ENCODE measurements at places on chromosomes 16 and 17.

- DNase-seq = no peak
These were observed 9.7 kb downstream of the C16orf54 start for GRCh38 chr16:29736112-29736511.

- no peak for DNase-seq
These were observed 27.3 kb downstream of the TXNDC11 start for GRCh38 chr16:11715246-11715947.

DNA sequence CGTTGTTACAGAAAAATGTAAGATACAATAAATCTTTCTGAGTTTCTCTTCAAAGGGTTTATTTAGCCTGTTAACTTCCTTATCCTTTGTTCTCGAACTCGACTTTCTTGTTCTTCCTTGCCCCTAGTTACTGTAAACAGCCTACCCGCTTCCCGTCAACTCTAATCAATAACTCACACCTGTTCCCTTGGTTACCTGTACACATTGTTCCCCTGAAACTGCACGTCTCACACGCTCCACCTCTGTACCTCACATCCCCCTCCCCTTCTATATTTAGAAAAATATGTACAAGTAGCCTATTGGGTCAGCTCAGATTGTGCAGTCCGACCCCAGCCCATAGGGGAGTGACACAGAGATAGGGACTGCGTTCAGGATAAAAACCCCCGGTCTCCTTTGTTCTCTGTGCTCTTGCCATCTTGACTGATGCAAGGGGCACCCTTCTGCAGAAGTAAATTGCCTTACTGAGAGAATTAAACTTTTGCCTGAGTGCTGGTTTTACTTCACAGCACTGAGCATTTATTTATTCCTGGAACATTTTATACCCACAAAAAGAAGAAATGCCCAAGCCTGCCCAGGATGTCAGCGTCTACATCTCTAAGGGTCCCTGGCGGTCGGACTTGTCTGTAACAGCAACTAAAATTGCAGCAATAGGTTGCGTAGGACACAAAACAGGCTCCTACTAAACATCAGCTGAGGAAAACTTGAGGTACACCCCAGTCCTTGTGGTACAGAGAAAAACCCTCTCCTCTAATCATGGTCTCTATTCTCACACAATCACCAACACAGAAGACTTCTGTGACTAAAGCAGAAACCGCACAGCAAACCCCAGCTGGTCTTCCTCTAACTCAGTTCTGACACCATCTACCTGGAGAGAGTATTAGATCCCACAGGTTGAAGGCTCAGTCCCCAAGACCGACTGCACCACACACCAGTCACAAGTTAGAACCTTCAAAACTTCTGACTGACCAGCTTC, 11.3 kb downstream of the WDR45B start:
- DNase-seq = no peak

- DNase-seq = no peak
These were observed 55.2 kb upstream of the SREBF1 start for GRCh38 chr17:17892009-17892408.

DNA sequence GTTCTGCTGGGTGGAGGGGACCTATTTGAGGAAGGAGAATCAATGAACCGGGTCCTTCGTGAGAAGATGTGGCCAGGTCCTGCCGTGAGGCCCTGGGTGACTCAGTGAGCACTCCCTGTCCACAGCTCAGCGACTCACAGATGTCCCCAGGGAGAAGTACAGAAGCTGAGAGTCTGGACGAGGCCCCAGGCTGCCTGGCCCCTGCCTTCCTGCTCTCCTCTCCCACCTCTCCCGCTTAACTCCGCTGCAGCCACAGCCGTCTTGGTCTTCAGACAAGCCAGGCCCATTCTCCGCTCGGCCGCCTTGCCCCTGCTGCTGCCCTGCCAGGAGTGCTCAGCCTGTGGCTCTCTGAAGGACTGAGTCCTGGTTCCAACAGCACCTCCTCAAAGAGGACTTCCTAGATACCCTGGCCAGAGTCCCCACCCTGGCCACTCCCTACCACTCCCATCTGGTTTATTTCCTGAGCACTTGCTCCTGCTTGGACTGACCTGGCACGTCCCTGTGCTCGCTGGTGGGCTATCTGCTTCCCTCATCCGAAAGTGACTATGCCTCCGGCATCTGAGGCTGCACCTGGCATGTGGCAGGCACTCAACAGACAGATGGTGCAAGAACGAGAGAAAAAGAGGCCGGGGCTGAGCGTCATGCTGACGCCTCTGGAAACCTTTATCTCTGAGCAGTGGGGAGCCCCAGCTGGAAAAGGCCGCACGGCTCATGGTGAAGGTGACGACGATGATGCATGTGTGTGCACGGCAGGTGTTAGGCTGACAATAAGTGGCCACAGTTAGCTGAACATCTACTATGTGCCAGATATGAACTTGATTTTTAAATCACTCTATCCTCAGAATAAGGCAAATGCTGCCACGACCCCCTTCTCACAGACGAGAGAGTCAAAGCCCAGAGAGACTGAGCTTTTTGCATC, 9.2 kb upstream of the TNFRSF13B start:
- no peak for DNase-seq

DNA sequence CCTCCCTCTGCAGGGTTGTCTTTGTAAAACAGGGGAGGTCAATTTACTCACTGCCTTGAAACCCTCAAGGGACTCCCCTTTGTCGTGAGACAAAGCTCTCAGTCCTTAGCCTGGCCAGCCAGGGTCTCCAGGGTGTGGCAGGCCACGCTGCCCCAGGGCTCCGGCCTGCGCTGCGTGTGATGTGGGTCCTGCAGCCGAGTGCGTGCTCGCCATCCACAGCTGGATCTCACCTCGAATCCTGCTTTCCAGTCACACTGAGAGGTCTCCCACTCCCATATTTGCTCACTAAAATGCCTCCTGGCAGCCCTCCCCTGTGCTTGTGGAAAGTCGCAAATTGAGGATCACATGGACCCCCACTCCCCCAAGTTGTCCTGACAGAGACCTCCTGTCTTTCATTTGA, 10.0 kb upstream of the CLEC18C start:
- DNase-seq = no peak

- no peak for DNase-seq
These were observed 11.1 kb downstream of the ST3GAL2 start for GRCh38 chr16:70427786-70428177.

DNA sequence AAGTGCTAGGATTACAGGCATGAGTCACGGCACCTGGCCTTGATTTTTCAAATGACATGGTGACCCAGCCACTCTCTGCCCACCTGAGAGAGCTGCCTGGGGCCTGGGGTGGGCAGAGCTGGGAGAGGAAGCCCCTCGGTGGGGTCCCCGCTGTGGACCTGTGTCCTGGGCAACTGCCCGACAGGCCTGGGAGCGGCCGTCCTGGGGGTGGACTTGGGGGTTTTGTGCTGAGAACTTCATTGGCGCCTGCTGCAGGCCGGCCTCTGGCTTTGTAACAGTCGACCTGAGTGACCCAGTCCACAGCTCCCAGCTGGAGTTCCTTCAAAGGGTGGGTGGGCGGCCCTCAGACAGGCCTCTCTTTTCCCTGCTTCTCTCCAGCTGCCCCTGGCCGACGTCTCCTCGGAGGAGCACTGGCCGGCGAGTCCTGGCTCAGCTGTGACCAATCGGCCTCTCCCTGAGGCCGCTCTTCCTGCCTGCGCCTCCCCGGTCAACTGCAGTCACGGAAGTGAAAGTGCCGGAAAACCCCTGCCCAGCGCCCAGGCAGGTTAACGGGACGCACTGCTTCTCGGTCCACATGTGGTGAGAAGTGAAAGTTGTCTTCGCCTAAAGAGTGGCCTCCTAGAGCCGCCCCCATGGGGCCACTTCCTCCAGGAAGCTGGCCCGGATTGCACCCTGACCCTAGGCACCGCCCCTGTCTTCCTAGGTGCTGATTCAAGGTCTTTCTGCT, 5.5 kb downstream of the CBFA2T3 start:
- DNase-seq = no peak

DNA sequence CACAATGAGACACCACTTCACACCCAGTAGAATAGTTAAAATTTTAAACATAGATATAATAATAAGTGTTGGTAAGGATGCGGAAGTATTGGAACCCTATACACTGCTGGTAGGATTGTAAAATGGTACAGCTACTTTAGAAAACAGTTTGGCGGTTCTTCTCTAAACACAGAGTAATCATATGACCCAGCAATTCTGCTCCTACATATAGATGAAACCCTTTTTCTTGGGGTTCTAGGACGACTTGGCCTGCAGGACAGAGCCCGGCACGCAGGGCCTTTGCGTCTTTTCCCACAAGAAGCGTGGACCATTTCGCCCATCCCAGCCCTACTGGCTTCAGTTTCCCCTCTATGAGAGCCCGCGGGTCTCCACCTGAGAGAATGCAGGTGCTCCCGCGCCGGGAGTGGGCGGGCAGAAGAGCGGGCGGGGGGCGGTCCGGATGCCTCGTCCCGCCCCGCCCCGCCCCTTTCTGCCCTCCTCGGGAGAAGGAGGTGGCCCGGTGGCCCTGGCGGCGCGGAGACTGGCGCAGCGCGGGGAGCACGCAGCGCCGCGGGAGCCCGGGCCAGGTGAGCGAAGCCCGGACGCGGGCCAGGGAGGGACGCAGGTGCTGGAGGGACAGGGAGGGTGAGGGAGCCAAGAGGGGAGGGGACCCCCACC, at the start of gene SDR42E2:
TSS of gene SDR42E2 (plus strand) at position 508 of the 657 bp plus-strand sequence. CDS start 3,077 bp downstream, outside the sequence.
- no peak for DNase-seq

GRCh38 chr17:80967404-80967872, 24.2 kb upstream of the CHMP6 start:
- DNase-seq = no peak

DNA sequence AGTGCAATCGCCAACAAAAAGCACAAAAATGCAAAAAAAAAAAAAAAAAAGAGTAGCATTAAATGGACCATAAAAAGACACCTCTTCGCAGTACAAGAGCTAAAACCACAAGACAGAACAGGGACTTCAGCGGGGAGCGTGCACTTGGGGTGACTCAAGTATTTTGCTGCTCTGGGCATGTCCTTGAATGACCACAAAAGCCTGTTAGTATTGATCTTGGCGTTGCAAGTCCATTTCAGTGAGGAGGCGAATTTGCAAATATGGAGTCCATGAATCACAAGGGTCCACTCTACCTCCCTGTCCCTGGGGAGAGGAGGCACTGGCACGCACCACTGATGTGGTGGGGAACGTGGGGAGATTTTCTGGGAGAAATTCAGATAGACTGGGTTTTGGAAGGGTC, 78.9 kb downstream of the CNGB1 start:
- DNase-seq = no peak

GRCh38 chr17:59754552-59754951, 47.1 kb downstream of the VMP1 start:
- DNase-seq = no peak

DNA sequence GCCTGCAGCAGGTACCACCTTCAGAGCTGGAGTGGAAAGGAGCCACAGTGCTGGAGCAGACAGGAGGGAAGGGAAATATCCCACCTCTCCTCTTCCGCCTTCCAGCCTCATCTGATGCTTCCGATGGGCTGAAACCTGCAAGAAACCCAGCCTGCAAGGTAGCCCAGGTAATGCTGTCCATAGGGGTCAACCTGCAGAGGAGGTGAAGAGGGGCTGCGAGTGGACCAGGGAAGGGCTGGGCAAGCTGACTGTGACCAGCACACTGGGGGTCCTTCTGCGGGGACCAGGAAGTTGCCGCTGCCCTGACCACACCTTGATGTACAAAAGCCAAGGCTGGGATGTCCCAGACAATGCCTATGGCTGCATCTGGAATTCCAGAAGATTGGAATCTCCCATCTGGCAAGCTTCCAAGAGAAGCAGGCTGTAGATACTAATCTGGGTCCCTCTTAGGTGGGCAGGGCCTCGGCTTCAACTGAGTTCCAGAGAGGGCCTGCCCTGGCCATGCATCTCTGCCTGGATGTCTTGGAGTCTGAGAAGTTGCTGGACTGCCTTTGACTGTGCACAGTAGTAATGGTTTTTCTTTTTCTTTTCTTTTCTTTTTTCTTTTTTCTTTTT, 5.8 kb downstream of the FOXL1 start:
- no peak for DNase-seq

DNA sequence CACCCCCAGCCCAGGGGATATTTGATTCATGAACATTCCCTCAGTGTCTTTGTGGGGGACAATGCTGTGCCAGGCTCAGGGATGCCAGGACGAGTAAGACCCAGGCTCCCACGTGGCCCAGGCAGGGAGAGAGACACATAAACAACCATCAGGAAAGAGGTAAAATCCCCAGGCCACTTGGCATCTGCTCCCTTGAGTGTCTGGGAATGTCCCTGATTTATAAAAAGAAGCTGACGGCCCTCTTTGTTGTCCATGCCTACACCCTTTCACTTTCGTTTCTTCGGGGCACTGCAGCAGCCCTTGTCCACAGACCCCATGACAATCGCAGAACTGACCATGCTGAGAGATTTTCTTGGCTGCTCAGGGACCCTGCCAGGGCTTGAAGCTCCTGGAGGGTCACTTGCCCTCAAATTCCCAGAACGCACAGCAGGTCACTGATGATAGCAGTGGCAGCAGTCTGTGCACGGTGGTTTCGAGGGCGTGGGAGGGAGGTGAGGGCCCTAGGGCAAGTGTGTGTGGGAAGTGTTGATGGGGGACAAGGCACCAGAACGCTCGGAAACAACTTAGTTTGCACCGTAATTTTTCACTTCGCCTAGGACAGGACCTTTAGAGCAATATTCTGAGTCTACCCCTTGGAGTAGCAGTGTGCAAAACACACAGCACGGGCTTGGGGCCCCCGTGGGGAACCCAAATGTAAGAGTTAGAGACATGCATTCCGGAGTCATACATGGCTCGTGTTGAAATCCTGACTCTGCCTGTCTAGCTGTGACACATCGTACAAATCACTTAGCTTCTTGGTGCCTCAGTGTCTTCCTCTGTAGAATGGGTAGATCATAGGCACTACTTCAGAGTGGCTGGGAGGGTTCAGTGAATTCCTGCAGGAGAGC, 4.7 kb downstream of the NOD2 start:
- no peak for DNase-seq

DNA sequence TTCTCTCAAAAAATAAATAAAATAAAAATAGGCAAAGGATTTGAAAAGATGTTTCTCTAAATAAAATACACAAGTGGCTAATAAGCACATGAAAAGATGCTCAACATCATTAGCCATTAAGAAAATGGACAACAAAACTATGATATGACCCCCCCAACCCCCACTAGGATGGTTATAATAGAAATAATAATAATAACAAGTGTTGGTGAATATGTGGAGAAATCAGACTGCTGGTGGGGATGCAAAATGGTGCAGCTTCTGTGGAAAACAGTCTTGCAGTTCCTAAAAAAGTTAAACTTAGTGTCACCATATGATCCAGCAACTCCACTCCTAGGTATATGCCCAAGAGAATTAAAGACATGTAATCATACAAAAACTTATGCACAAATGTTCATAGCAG, 9.0 kb upstream of the MYCBPAP start:
- DNase-seq = no peak

DNA sequence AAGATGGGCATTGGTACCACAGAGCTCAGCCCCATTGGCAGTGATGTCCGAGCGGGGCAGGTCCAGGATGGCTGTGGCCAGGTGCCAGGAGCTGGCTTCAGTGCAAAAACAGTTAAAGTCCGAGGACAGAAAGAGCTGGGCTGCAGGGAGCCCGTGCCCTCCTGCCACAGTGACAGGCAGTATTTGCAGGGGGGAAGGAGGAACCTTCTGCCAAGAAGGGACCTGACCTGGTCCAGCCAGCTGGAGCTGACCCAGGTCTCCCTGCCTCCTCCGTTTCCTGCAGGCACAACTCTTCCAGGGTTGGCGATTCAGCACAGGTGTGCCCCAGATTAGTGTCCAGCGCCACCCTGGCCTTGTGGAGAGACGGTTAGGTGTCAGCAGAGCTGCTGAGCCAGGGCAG, 199.0 kb downstream of the ENGASE start:
- DNase-seq = no peak

GRCh38 chr16:29702269-29702668, 23.3 kb downstream of the QPRT start:
- DNase-seq = no peak

Measured in cortex of kidney (tissue), 1 donor.